Astrocyte of the spinal cord (primary cell): ENCODE measurements at places on chromosomes 7 and 10.

GRCh38 chr10:47178537-47179290 lies 121.3 kb upstream of the GDF10 start:
- DNase-seq: no peak

- DNase-seq: peak; percentile 40
Measured at GRCh38 chr7:44084701-44085100, 2.4 kb upstream of the POLM start.

- no peak for DNase-seq
Measured at GRCh38 chr10:130481936-130482335, 345.7 kb downstream of the GLRX3 start.

DNA sequence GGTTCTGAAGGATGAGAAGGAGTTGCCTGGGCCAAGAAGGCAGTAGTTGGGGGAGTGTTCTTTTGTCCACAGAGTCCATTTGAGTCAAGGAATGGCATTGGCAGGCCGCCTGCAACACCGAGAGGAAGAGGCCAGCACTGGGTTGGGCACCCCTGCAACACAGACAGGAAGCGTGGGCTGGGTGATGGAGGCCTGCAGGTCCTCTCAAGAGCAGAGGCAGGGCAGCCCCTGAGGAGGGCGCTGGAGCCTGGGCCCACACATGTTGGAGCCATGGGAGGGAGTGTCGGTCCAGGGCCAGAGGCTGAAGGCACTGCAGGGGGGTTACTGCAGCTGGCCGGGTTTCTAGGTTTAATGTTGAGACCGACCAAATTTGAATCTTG lies 137.3 kb downstream of the PTPN20 start:
- no peak for DNase-seq

- DNase-seq: no peak
Measured at GRCh38 chr7:100568176-100568895, 5.4 kb downstream of the SAP25 start.

DNA sequence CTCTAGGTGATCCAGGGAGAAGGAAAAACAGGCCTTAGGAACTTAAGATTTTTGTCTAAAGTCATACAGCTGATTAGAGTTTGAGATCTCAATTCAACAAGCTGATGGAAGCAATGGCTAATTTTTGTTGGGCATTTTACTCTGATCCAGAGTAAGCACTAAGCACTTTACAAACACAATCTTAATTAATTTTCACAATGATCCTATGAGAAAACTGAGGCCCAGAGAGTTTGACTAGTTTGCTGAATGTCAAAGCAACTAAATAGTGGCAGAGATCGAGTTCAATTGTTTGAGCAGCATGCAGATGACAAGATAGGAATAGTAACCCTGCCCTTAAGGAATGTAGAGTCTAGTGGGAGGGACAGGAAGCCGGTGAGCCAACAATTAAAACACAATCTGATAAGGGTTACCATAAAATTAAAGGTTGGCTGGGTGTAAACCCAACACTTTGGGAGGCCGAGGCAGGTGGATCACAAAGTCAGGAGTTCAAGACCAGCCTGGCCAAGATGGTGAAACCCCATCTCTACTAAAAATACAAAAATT lies 13.5 kb upstream of the RPEL1 start:
- no peak for DNase-seq

DNA sequence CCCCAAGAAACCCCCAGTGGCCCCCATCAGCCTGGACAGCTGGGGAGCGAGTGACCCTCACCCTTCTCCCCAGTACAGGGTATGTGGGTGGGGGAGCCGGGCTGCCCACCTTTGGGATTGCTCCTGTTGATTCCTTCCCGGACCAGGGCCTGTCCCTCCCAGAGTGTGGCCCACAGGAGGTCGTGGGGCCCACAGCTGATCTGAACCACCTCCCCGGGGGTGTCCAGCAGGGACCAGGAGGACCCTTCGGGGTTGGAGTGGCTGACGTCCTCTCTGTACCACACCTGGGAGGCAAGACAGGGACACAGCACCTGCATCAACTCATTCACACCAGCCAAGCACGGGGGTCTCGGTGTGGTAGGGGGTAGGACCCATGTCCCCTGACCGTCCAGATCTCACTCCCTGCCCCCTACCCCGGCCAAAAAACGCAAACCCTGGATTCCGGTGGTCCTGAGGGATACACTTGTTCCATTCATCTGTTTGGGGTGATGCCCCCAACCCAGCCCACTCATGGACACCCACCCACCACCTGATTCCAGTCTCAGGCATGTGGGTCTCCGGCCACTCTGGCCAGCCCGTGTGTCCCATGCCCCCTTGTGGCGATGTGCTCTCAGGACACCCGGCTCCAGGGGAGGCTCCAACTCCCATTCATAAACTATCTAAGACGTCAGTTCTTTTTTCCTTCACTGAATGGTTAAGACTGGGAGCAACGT lies 10.9 kb downstream of the TECPR1 start:
- DNase-seq: peak; percentile 46

GRCh38 chr10:68559841-68560185 lies 324 bp upstream of the TET1 start:
- no peak for DNase-seq

GRCh38 chr7:26698194-26698593 lies 166.2 kb downstream of the SKAP2 start:
- DNase-seq: no peak

GRCh38 chr10:72588266-72588665 lies 37.6 kb downstream of the MICU1 start:
- DNase-seq: peak; percentile 8

DNA sequence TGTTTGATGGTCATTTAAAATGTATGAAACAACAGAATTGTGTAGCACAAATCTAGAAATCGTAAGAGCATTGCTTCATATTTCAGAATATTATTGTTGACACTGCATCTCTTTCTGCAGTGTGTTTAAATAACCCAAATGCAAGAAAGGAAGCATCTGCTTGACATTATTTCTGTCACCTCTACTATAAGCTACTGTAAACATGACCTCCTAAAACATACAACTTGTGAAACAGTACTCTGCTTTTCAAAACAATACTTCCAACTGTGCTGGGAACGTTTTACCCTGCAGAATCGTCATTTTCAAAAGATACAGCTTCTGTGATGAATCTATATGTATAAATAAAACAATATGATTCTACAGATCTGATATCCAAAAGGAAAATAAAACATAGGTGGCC lies 82.0 kb downstream of the RNF133 start:
- no peak for DNase-seq

GRCh38 chr10:70950037-70950436 lies 61.7 kb upstream of the PCBD1 start:
- DNase-seq: no peak

- DNase-seq: no peak
Measured at GRCh38 chr7:47635091-47636080, 53.5 kb upstream of the TNS3 start.

DNA sequence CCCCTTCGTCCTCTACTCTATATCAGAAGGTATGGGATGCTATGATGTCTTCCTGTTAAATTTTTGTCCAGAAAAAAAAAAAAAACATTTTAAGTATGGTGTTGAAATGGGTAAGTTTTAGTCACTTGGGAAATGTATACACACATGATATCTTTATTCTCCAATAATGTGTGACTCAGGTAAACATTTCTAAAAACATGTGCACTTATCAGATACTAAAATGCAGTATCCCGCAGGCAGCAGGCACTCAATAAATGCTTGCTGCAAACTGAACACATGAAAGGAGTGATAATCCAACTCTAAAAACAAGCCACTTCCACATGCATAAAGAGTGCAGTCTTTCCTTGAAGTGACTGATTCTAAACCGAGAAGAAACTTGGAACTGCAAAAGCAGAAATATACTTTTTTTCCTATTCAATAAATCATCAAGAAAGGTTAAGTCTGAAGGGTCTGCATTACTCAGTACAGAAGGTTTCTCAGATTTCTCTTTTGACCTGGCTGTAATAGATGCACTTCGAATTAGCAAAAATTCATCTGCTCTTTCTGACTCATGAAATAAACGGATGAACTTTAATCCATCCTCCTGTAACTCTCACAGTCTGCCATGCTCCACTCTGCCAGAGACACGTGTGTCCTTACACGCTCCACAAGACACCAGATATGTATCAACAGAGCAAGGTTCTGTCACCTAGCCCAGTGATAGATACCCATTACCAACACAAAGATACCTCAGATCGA lies 84.0 kb downstream of the HIPK2 start:
- no peak for DNase-seq

DNA sequence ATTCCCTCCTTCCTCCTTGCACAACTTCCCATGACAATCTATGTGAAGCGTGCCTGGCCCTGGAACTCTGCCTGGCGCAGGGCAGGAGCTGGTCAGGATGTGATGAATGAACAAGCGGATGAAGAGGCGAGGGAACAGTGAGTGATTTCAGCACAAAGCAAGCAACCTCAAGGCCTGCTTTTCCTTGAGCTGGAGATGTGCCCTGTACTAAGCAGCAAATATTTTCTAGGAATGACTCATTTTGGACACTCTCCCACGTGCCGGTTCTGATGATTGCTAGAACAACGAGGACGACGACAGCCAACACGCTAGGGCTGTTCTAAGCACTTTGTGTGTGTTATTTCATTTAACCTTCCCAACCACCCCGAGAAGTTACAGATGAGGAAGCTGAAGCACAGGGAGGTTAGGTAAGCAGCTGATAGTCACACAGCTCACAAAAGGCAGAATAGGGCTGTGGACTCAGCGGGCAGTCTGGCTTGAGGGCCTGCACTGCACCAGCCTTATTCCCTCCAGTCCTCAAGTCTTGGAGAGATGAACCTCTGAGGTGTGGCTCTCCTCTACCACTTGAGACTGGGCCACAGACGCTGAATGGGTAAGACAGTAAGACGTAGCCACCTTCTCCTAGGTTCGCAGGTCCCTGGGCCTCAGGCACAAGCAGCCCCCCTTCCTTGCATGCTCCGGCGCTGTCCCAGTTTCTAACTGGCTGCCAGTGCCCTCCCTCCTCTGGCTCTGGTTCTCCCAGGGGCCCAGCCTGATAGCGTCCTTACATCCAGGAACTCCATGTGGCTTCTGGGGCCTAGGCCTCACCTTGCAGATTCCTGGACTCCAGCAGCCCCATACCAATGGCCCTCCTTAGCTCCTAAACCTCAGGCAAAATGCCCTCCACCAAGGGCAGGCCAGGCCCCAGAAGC lies 59.0 kb downstream of the YKT6 start:
- peak; percentile 85 for DNase-seq

- no peak for DNase-seq
Measured at GRCh38 chr10:20034732-20035131, 218.5 kb downstream of the PLXDC2 start.

- DNase-seq: no peak
Measured at GRCh38 chr10:59285848-59286247, 76.5 kb downstream of the FAM13C start.

DNA sequence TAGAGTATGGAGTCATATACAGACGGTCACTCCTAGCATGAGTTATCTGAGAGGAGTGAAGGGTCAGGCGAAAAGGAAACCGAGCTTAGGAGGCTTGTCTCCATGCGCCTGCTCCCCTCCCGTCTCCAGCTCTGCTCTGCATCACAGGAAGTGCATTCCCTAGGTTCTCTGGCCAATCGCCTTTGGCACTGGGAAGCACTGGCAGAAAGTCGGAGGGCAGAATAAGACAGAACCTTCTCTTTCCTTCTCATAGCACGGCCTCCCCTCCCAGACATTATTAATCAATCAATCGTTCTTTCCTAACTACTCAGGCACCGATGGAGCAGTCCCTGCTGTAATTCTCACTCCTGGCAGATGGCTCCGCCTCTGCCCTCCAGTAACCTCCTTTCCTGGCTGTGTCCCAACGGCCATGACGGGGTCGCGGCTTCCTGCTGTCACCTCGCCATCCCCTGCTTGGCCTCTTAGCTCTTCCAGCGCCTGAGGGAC lies 177.1 kb downstream of the FRMD4A start:
- peak; percentile 7 for DNase-seq

GRCh38 chr10:44902941-44903545 lies 8.1 kb upstream of the TMEM72 start:
- no peak for DNase-seq

- DNase-seq: no peak
Measured at GRCh38 chr10:119715628-119716505, 10.0 kb upstream of the INPP5F start.

GRCh38 chr10:12628153-12628552 lies 278.8 kb downstream of the CAMK1D start:
- DNase-seq: no peak

GRCh38 chr7:159280008-159280407 lies 135.3 kb upstream of the VIPR2 start:
- no peak for DNase-seq

DNA sequence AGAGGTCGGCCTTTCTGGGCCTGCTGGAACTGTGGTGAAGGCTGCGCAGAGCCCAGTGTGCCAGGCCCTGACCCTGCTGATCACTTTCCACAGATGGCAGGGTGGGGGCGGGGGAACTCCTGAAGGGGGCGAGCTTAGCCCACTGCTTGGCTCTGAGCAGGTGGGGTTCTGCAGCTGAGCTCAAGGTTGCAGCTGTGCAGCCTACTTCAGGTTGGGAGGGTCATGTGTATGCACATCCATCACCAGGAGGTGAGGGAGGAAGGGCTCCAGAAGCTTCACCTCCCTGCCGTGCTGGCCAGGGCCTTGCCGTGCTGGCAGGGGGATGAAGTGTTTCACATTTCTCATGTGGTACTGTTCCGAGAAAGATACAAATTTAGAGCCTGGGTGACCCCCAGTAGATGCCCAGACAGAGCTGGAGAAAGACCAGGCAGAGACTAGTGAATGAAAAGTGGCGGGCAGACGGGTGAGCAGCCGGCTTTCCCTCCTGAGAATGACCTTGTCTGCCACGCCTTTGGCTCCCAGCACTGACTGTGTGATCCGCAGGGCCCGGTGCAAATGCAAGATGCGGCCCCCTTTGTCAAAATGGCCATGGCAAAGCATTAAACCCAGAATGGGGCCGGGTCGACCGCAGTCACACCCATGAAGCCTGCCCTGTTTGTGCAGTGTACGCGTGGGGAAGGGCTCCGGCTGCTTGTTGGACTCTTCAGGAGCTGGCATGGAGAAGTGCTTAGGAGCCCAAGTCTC lies 25.2 kb downstream of the FAM241B start:
- DNase-seq: no peak

DNA sequence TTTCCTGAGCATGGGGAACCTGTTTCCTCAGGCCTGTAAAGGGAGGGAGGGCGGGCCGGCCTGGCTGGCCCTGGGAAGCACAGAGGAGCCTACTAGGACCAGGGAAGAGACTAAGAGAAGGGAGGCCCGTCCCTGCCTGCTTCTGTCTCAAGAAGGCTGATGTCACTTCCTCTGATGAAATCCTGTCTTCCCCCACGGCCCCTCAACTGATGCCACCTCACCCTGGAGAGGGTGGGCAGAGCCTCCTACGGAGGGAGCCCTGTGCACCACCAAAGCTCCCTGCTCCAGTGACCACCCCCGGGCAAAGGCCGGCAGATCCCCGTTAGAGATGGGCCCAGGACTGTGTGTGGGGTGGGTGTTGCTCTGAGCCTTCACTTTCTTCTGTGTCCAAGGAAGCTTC lies 1.0 kb upstream of the PILRA start:
- no peak for DNase-seq

DNA sequence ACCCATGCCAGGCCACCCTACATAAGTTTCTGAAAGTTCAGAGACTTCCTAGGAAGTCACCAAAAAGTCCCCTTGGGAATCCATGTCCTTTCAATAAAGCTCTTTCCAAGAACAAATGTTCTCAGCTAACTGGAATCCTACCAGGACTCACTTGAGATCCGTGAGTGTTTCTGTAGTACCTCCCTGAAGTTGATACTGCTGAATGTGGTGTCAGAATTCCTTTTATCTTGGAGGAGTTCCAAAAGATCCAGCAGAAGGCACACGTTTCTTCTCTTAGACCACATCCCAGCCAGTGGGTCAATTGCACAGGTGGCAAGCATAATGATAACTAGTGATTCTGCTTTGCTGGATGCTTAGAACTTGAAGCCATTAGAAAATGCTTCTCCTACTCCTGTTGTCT lies 689.7 kb upstream of the IGFBP3 start:
- no peak for DNase-seq
